Tibial nerve (tissue), 4 donors: ENCODE measurements at places on chromosomes 4 and X. TPM values are rescaled to one million over a fixed set of nuclear protein-coding genes. Genes with fewer than 3 reads are reported as not detected.

DNA sequence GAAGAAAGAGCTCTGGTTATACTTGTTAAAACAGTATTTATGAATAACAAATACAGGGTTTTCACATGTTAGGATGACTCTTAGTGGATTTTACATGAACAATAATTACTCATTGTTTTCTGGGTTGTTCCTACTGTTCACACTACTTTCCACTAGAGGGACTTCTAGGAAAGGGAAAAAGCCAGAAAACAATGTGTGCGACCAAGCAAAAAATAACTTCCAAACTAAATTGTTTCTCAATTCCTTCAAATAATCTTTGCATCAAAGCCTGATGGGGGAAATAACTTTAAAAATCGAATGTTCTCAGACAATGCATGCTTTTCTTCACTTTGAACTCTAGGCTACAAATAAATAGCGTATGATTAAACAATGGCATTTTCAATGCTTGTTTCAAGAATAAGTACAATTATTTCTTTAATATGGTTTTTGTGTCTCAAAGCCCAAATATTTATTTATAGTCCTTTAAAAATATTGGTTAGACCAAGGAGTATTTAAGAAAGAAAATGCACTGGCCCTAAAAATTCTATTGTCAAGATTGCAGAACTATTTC is 72.1 kb upstream of the ETNPPL start:
- H3K36me3 ChIP-seq = no peaks in the 10 kb centered on the region
- no peak overlapping the region for H3K27ac ChIP-seq
- no peak for DNase-seq
- no peak overlapping the region for H3K4me3 ChIP-seq
- no peaks in the 10 kb centered on the region for H3K4me1 ChIP-seq
- no peaks in the 10 kb centered on the region for H3K27me3 ChIP-seq

DNA sequence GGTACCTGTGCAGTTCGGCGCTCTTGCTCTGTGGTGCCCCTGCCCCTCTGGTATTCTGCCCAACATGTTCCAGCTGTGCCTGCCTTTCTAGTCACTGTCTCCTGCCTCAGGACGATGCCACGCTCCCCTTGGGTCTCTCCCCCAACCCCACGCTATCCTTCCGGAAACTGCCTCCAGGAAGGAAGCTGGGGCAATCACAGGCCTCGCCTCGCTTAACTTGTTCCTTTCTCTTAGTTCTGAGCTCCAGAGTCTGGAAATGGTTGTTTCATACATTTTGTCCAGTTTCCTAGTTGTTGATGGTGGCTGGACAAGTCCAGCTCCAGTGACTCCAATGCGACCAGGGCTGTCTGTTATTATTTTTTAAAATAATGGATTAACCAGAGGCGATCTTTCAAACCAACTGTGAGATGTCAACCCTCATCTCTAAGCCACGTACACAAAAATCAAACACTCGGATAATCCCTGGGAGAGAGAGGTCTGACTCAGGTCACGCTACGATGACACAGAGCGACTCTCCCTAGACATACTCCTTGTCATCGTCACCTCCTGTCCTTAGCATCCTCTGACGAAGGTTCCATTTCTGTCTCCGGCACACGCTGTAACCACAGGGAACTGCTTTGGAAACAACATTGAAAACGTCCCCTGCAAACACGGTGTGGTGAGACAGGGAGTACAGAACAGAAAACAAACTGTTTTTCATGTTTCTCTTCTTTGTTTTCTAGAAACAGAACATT is 62.5 kb downstream of the ABLIM2 start:
- H3K27me3 ChIP-seq = no peaks in the 10 kb centered on the region
- H3K4me3 ChIP-seq = no peak overlapping the region
- no peak overlapping the region for H3K27ac ChIP-seq
- no peak for DNase-seq
- peaks cover 24% of the 10 kb centered on the region for H3K4me1 ChIP-seq

DNA sequence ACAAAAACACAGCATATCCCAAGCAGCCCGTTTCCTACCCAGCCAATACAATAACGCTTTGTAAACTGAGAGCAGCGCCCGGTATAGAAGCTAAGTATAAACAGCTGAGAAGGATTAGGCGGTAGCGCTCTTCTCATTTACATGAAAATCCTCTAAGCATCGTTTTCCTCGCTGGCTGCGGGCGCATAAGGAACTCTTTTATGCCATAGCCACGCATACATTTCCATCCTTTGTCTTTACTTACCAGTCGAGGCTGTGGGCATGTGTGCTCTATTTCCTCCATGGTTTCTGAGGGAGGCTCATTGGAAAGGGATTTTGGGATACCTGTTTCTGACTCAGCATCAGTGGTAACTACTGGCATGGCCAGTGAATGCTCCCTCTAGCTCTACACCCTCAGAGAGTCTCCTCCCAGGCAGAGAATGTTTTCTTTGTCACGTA is 383 bp downstream of the PCYT1B start:
- H3K4me3 ChIP-seq = peak overlapping the region; percentile 43
- H3K4me1 ChIP-seq = no peaks in the 10 kb centered on the region
- no peak for DNase-seq
- no peaks in the 10 kb centered on the region for H3K27me3 ChIP-seq
- no peak overlapping the region for H3K27ac ChIP-seq

DNA sequence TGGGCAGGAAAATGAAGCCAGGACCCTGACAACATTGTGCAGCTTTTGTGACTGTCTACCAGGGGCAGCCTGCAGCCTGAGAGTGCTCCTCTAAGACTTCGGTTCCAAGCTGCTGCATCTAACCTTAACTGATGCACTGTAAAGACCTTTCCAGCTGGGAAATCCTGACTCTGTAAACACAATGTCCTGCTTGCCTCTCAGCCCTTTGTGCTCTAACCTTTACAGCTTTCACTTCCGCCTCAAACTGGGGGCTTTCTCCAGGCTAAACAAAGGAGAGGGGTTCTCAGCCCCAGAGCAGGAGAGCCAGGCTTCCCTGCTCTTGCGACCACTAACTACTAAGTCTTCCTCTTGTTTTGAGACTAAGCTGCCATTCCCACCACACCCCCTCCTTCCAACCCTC is 19.3 kb upstream of the RASL11B start:
- H3K27ac ChIP-seq = no peak overlapping the region
- H3K36me3 ChIP-seq = no peaks in the 10 kb centered on the region
- no peaks in the 10 kb centered on the region for H3K4me1 ChIP-seq

GRCh38 chr4:21181716-21182115 is 481.5 kb downstream of the PACRGL start:
- H3K4me3 ChIP-seq = no peak overlapping the region
- no peaks in the 10 kb centered on the region for H3K4me1 ChIP-seq
- no peak for DNase-seq
- no peaks in the 10 kb centered on the region for H3K36me3 ChIP-seq

DNA sequence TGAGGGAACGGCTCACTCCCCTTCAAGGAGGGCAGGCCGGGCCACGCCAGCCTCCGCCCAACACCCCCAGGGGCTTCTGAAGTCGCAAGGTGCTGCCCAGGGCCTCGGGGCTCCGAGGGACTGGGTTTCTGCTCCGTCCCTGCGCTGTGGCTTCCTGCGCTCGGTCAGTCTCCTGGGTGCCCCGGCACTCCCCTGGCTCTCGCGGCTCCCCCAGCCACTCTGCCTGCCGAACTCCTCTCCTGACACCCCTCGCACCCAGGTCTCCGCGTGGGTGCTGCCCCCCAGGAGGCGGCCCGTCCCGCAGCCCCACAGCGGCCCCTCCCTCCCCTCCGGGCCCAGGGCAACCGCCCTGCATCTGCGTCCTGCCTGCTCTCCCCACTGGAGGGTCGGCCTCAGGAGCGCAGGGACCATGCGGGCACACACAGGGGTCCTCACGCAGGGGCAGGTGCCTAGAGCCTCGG is 151.9 kb downstream of the AFAP1 start:
- H3K27ac ChIP-seq = no peak overlapping the region
- no peak for DNase-seq
- no peaks in the 10 kb centered on the region for H3K27me3 ChIP-seq
- H3K4me3 ChIP-seq = no peak overlapping the region

- H3K4me3 ChIP-seq = no peak overlapping the region
- H3K27ac ChIP-seq = no peak overlapping the region
- no peaks in the 10 kb centered on the region for H3K4me1 ChIP-seq
- DNase-seq = no peak
These were observed 506.0 kb upstream of the FAM241A start for GRCh38 chr4:111639120-111639690.

DNA sequence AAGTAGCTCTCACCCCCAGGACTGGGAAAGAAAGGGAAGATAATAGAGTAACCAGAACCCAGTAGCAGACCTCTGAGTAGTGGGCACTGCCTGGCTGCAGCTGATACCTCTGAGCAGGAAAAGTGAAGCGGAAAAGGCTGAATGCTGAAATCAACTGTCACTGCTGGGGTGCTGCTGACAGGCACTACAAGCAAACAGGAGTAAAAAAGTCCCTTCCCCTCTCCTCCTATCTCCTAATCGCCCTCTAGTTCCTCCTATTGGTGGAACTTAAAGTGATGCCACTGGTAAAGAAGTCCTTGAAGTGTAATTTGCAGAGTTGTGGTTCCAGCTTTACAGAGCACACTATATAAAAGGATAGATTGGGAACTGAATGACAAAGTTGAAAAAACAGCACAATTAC is 32.8 kb upstream of the GLRB start:
- H3K4me1 ChIP-seq = no peaks in the 10 kb centered on the region
- H3K4me3 ChIP-seq = no peak overlapping the region
- H3K36me3 ChIP-seq = no peaks in the 10 kb centered on the region
- DNase-seq = no peak
- no peak overlapping the region for H3K27ac ChIP-seq

GRCh38 chr4:114890773-114891172 is 222.6 kb downstream of the NDST4 start:
- H3K36me3 ChIP-seq = no peaks in the 10 kb centered on the region
- H3K4me1 ChIP-seq = no peaks in the 10 kb centered on the region
- no peak overlapping the region for H3K4me3 ChIP-seq
- DNase-seq = no peak
- no peaks in the 10 kb centered on the region for H3K27me3 ChIP-seq

GRCh38 chr4:176726803-176727202 is 65.9 kb downstream of the VEGFC start:
- DNase-seq = no peak
- no peak overlapping the region for H3K27ac ChIP-seq
- no peaks in the 10 kb centered on the region for H3K4me1 ChIP-seq
- no peaks in the 10 kb centered on the region for H3K36me3 ChIP-seq
- H3K4me3 ChIP-seq = no peak overlapping the region

DNA sequence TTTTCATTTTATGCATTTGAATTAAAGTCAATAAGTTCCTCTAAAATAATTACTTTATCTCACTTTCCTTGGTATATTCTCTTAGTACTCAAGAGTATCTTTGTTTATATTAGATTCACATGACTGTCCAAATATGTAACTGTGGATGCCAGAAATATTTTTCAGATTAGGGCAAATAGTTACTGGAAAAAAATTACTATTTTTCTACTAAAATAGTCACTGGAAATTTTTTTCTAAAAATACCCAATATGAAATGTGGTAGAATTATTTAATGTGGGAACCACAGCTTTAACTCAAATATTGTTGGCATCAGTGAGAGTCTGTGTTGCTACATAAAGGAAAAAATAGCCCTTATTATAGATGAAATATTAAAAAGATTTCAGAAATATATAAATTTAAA is 70.4 kb upstream of the NMU start:
- no peak for DNase-seq
- H3K27ac ChIP-seq = no peak overlapping the region
- H3K4me3 ChIP-seq = no peak overlapping the region

DNA sequence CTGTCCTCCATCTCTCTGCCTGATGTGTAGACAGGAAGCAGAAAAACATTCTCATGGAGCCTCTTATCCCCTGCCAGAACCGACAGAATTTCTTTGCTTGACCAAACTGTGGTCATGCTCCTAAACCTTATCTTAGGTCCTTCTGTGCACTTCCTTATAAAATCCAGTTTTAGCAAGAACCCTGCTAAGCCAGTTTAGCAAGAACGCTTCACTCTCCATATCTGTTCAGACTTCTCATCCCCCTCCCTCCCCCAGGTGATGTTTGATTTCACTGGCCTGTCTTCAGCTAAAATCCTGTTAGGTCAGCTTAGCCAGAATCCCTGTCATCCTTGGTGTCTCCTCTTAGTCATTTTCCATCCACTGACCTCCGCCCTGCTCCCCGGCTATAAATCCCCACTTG is 1130.9 kb upstream of the PRKX start:
- H3K4me1 ChIP-seq = no peaks in the 10 kb centered on the region
- no peak for DNase-seq
- H3K36me3 ChIP-seq = no peaks in the 10 kb centered on the region
- H3K27me3 ChIP-seq = no peaks in the 10 kb centered on the region
- no peak overlapping the region for H3K4me3 ChIP-seq

GRCh38 chr4:107453987-107454386 is 266.0 kb downstream of the PAPSS1 start:
- H3K4me3 ChIP-seq = no peak overlapping the region
- H3K4me1 ChIP-seq = no peaks in the 10 kb centered on the region
- H3K27ac ChIP-seq = no peak overlapping the region
- no peak for DNase-seq
- H3K36me3 ChIP-seq = no peaks in the 10 kb centered on the region
- no peaks in the 10 kb centered on the region for H3K27me3 ChIP-seq

DNA sequence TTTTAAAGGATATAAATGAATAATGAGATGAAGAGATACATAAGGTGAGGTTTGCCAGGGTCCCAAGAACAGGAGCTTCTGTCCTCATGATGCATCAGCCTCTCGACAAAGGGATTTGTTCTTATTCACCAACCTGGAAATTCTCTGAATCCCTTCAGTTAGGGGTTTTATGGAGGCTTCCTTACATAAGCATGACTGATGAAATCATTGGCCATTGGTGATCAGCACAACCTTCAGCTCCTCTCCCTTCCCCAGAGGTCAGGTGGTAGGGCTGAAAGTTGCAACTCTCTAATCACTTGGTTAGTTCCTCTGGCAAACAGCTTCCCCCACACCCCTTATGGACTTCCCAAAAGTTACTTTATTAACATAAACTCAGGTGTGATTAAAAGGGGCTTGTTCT is 222.0 kb downstream of the SPRY1 start:
- no peaks in the 10 kb centered on the region for H3K27me3 ChIP-seq
- no peak for DNase-seq
- H3K4me1 ChIP-seq = peaks cover 9% of the 10 kb centered on the region

GRCh38 chrX:817759-818300 is 187.2 kb downstream of the SHOX start:
- no peaks in the 10 kb centered on the region for H3K4me1 ChIP-seq
- H3K27ac ChIP-seq = no peak overlapping the region
- DNase-seq = no peak

GRCh38 chr4:56668267-56668666 is 12.8 kb downstream of the HOPX start:
- no peak overlapping the region for H3K27ac ChIP-seq
- no peak overlapping the region for H3K4me3 ChIP-seq
- H3K4me1 ChIP-seq = no peaks in the 10 kb centered on the region
- H3K36me3 ChIP-seq = no peaks in the 10 kb centered on the region
- DNase-seq = no peak

GRCh38 chrX:50002067-50002714 is 79.8 kb downstream of the CLCN5 start:
- H3K36me3 ChIP-seq = no peaks in the 10 kb centered on the region
- H3K27me3 ChIP-seq = no peaks in the 10 kb centered on the region
- no peaks in the 10 kb centered on the region for H3K4me1 ChIP-seq

The YY2 gene
- 6.9 TPM for total RNA-seq

The MID1 gene
- 10.8 TPM for total RNA-seq

The MCF2 gene
- not detected for total RNA-seq

The TMEM144 gene
- total RNA-seq = 4.9 TPM

The BBS12 gene
- 2.9 TPM for total RNA-seq

The DCLK2 gene
- 10.3 TPM for total RNA-seq

The FAM236B gene
- total RNA-seq = not detected

The MAGEA4 gene
- not detected for total RNA-seq

The HEPH gene
- total RNA-seq = 7.2 TPM

The STS gene
- total RNA-seq = 8.8 TPM

The PLXNB3 gene
- total RNA-seq = 77.7 TPM

The AGTR2 gene
- not detected for total RNA-seq

The HGFAC gene
- total RNA-seq = not detected
